ENCODE measurements at places on chromosomes 1 and 21.

- DNase-seq, result no peak
Measured at GRCh38 chr1:192951691-192952460, 107.3 kb downstream of the UCHL5 start.

GRCh38 chr1:53562291-53562980 lies 103.2 kb downstream of the DMRTB1 start:
- no peak for DNase-seq

GRCh38 chr21:45164124-45164511 lies 89.7 kb downstream of the ADARB1 start:
- no peak for DNase-seq

GRCh38 chr1:211726467-211726995 lies 51.1 kb upstream of the NEK2 start:
- no peak for DNase-seq

GRCh38 chr1:164678136-164678700 lies 119.2 kb downstream of the PBX1 start:
- DNase-seq, result no peak

GRCh38 chr1:193190096-193190744 lies 3.8 kb upstream of the B3GALT2 start:
- no peak for DNase-seq

DNA sequence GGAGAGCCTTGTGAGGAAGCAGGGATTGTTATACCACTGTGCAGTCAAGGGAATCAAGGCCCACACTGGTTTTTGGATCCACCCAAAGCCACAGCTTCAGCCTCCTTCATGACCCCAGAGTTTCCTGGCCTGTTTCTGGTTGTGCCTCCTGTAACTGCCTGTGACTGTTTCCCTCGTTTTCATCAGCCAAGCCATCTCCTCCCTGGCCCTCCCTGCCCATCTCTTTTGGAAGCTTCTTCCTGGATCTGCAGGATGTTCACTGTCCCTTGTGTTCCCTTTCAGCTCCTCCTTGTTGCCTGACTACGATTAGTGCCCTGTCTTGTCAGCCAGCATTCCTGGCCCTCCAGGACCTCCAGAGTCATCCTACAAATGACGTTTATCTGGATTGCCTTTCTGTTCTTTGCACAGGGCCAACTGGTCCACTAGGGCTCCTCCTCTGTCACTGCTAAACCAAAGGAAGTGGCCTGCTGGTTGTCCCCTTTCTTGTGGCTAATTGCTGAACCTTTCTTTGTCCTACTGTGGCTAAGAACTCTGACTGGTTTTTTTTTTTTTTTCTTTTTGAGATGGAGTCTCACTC lies 17.9 kb downstream of the SFT2D2 start:
- no peak for DNase-seq

GRCh38 chr1:155504207-155504606 lies 58.4 kb downstream of the ASH1L start:
- no peak for DNase-seq

DNA sequence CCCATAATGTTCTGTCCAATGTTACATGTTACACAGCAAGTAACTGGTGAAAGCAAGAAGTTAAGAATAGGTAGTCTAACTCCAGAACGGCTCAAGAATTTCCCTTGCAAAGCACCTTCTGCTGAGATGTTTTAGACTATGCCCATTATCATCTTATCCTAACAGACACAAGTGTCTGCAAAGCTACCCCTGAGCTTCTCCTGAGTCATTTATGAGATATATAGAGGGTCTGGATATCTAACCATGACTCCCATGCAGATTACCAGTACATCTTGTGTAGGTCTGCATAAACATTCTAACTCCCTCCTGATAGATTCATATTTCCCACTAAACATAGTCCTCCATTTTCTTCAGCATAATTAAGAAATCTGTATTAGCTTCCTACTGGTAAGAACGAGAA lies 171.7 kb downstream of the COQ8A start:
- DNase-seq, result no peak

- no peak for DNase-seq
Measured at GRCh38 chr21:29710498-29710897, 229.3 kb downstream of the GRIK1 start.

DNA sequence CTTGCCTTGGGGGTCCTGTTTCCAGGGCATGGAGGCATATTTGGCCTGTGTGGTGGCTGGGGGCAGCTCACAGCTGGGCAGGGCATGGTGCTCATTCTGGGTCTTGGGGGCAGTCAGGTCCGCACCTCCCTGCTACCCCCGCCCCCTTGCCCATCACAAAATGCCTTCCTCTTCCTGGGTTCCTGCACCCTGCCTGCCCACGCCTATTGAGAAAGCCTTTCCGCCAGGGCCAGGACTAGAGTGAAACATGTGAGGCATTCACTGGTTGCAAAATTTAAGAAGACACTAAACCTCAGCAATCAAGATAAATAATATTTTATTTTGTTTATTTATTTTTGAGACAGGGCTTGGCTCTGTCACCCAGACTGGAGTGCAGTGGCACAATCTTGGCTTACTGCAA lies 19.7 kb downstream of the PTAFR start:
- no peak for DNase-seq

- peak; percentile 45 for DNase-seq
Measured at GRCh38 chr1:8169364-8170058, 143.4 kb upstream of the ERRFI1 start.
